ENCODE measurements at places on chromosomes 3 and 15.

- DNase-seq: no peak
Measured at GRCh38 chr3:53255775-53256703, at the start of gene TKT. Gene TKT (minus strand): TSS chr3:53256022. CDS start chr3:53255942, 80 bp downstream.

DNA sequence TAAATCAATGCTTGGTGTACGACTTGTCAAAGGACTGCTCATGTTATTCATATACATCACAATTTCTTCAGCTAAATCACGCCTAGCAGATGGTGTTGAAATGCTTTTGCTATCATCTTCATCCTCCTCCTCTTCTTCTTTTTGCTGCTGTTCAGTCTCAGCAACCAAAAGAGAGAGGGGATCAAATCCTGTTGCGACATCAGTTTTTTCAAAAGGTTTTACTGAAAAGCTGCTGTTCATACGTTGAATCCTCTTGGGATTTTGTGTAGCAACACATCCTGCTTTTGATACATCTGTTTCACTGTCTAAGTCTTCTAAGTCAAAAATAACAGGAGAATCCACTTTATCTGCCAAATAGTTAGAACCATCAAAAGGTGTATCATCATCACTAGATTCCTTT lies 69.0 kb downstream of the SLC24A1 start:
- DNase-seq: no peak

GRCh38 chr3:170868577-170869238 lies 1.3 kb downstream of the RPL22L1 start:
- no peak for DNase-seq

- DNase-seq: no peak
Measured at GRCh38 chr3:78690766-78691165, 1077.0 kb downstream of the ROBO1 start.

- DNase-seq: no peak
Measured at GRCh38 chr3:98817547-98818041, 54.5 kb downstream of the ST3GAL6 start.
